NCI-H1694 (cell line): ENCODE measurements at places on chromosomes 3 and 15.

- DNase-seq: no peak
Observed at GRCh38 chr3:143242691-143243090, 123.1 kb downstream of the CHST2 start.

- DNase-seq: no peak
Observed at GRCh38 chr15:81724536-81724935, 321.3 kb downstream of the MEX3B start.

- DNase-seq: peak; percentile 77
Observed at GRCh38 chr3:150091626-150092025, 120.9 kb upstream of the PFN2 start.

DNA sequence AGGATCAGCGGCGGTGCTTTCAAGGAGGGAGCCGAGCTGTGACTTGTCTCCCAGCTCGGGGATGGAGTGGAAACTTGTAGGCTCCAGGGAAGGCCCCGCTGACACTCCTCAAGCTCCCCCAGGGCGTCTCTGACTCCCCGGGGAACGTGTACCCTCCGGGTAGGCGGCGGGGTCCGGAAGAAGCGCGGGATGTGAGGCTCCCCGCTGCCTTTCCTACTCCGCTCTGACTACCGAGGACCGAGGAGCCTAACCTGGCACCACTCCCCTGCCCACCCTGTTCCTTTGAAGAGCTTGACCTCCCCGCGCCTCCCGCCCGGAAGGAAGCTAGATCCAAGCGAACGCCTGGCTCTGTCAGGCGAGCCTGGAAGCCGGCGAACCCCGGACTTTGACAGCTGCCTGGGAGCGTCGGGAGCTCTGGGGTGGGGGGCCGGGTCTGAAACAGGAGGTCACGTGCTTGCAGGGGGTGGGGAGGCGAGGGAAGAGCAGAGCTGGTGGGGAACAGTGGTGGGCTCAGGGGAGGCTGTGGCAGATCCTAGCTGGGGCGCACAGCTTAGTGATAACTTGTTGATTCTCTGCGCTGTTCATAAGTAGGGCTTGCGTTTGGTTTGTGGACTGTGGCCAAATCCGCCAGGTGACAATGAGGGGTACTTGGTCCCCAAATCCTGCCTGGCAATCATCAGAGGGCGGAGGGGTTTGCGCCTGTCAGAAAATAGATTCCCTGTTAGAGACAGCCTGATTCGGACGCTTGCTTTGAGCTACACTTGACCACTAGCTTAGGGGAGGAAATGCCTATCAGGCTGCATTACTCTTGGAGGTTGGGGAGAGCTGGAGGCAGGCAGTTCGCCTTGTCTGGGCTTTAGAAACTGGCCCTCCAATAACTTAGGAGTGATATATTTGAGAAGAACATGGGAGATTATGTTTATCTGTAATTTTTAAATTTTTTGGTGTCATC lies 1.2 kb downstream of the CLSTN2 start:
- DNase-seq: no peak

DNA sequence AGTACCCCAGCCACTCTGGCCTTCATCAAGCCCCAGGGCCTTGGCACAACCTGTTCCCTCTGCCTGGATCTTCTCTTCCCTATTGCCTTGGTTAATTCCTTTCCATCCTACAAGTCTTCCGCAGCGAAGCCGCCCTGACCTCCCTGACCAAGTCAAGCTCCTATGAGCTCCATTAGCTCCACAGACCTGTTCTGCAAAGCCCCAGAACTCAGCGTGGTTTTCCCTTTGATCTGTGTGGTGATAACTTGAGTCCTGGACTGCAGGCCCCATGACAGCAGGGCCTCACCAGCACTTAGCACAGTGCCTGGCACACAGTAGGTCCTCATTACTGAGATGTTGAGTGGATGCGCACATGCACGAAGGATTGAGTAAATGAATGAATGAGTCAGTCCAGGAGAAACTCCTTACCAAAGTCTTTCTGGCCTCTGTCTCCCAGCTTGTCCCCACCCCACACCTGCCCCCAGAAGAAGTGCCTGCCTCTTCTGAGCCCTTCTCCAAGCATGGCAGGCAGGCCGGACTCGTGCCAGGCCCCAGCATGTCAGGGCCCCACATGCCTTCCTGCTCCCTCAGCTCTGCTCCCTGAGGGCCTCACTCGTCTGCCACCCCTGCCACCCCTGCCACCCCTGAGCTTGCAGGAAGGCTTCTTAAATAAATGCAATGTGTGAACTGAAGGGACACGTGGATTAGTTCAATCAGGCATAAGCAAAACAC lies 6.3 kb downstream of the ANPEP start:
- no peak for DNase-seq
